ENCODE measurements at places on chromosomes 6 and 20. TPM values are rescaled to one million over a fixed set of nuclear protein-coding genes. Genes with fewer than 3 reads are reported as not detected.

Gene DCBLD1
- total RNA-seq, result 2.8 TPM

Gene BTNL2
- total RNA-seq, result not detected

Gene SLC26A8
- not detected for total RNA-seq

GRCh38 chr20:6888736-6889395 is 121.4 kb downstream of the BMP2 start:
- no peak for DNase-seq

GRCh38 chr6:161536224-161536630 is 262.4 kb upstream of the AGPAT4 start:
- no peak for DNase-seq

DNA sequence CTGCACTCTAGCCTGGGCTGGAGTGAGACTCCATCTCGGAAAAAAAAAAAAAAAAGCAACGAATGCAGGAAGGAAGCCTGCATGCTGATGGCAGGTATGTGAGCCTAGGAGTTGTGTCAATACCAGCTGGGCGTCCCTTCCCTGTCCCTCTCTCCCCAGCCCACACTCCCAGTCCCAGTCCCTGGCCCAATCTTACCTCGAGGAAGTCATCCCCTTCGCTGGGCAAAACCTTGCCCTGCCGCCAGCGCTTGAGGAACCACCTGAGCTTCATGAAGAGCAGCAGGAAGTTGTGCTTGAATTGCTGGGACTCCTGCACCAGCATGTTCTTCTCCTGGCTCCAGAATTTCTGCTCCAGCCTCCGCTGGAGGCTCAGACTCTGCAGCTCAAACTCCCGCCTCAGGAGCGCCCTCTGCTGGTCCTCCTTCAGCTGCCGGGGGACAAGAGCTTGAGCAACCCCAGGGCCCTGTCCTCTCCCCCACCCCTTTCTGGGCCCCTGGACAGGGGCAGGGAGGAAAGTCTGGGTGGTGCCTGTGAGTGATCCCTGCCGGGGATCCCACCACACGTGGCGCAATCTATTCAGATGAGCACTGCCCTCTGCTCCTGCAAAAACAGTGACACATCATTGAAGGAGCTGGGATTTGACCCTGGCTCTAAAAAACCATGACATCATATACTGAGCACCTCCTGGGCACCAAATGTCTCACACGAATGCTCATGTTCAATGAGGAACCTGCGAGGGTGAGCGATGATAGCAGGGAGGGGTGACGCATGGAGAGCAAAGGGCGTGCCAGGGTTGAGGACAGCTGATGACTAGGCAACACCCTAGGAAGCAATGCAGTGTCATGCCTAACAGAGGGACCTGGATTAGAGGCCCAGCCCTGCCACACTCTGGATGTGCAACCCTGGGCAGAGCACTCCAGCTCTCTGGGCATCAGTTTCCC is 35.0 kb upstream of the DSN1 start:
- peak; percentile 60 for DNase-seq

Gene CRIP3
- 0.80 TPM for total RNA-seq

Gene HLA-DQA1
- 0.72 TPM for total RNA-seq

Gene VSX1
- total RNA-seq, result 0.13 TPM

GRCh38 chr6:125250511-125250910 is 51.3 kb downstream of the HDDC2 start:
- no peak for DNase-seq

Gene CALHM4
- not detected for total RNA-seq

Gene TCF15
- 0.23 TPM for total RNA-seq

- DNase-seq, result no peak
Observed at GRCh38 chr6:5390177-5390576, 128.9 kb downstream of the FARS2 start.

Gene CASS4
- total RNA-seq, result 2.5 TPM

DNA sequence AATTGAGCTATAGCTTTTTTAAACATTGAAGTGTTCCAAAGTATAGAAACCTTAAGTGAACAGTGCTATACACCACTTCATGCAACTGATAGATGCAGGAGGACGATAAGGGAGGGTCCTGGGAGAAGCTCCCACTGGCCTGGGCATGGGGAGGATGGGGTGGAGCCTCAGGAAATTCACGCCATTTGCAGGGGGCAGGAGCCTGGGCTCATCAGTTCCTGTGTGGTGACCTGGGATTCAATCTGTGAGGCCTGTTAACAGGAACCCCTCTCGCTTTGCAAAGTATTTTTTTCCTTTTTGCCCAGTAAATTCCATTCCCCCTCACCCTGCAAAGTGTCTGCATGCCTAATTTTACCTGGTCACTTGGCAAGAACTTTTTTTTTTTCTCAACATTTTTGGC is 11.0 kb upstream of the ASCC3 start:
- no peak for DNase-seq

Gene ZBTB46
- 55.1 TPM for total RNA-seq

Gene EFCAB8
- total RNA-seq, result not detected

Gene UBD
- total RNA-seq, result not detected

Gene LBP
- 0.20 TPM for total RNA-seq

GRCh38 chr20:16583474-16583873 is 10.2 kb upstream of the KIF16B start:
- DNase-seq, result no peak

Gene ZNF311
- 0.34 TPM for total RNA-seq

DNA sequence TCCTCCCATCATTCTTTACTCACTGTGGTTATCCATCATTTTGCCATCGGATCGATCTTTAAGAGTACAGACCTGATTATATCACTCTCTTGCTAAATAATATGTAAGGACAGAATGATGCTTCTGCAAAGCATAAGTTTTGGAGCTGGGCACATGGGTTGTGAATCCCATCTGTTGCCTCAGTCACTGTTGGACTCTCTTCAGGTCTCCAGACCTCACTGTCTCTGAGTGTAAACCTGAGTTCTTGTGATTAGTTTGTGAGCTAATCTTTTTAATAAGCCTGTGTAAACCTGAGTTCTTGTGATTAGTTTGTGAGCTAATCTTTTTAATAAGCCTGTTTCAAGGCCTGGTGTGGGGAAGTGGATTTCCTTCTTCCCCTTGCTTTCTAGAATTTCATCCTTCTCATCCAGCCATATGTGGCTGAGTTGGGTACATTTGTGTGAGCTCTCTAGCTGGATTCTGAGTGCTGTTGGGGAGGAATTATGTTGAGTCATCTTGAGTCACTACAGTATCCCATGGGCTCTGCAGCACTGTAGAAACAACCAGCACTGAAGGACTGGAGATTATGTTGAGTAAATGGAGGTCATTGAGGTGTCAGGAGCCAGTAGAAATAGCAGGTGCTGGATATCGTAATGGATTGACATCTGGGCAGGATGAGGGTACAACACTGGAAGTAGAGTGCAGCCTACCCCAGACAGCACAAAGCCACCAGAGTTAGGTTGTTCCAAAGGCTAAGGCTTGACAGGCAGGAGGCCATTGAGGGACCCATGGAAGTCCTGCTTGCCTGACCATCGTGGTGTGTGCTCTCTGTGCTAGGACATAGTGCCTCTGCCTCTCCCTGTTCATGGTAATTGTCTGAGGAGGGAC is 52.4 kb downstream of the SCAND1 start:
- no peak for DNase-seq

Gene IL17A
- total RNA-seq, result not detected

Data from ovary (tissue), 10 donors.